Activated CD8-positive, alpha-beta memory T cell treated with anti-CD3 and anti-CD28 coated beads for 48 hours (primary cell): ENCODE measurements at places on chromosomes 4 and X.

DNA sequence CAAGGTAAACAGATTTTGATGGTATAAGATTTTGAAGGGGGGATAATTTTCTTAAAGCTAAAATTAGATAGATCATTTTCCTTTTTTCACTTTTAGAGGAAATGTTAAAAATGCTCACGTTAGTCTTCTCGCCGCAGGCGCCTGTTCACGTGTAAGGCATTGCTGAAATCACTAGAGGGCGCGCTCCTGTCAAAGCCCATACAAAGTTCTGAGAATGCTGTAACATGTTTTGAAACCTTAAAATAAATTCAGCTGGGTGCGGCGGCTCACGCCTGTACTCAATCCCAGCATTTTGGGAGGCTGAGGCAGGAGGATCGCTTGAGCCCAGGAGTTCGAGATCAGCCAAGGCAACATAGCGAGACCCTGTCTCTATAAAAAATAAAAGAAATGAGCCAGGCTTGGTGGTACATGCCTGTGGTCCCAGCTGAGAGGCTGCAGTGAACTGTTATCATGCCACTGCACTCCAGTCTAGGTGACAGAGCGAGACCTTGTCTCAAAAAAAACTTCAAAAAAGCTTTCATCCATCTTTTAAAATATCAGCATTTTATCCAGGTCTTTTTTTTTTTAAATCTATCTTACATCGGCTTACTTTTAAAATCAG, 138.0 kb downstream of the RBMX2 start:
- DNase-seq, result no peak

DNA sequence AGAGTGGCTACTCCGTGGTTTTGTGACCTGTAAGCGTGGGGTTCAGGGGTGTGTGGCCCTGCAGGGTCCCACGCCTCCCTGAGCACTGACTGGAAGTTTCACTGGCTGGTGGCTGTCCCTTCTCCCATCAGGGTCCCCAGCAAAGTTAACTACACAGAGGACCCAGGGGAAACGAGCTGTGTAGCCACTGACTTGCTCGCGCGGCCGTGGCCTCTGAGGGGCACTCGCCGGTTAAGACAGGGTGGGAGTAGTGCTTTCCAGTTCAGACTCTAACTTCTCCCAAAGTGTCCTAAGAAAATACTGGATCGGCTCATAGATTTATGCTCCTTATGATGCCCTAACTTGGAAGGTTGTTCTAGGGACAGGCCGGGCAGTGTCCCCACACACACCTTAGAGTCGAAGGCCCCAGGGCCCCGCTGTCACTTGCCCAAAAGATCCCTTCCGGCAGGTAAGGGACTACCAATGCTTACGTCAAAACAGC, 28.2 kb downstream of the NELFA start:
- DNase-seq, result no peak

GRCh38 chr4:33948921-33949320, 2295.4 kb downstream of the ARAP2 start:
- DNase-seq, result no peak

GRCh38 chr4:92234393-92235176, 69.2 kb upstream of the GRID2 start:
- DNase-seq, result no peak

- DNase-seq, result peak; percentile 70
These were observed 940 bp upstream of the NSD2 start for GRCh38 chr4:1870328-1870577.
